NCI-H446 treated with DMSO at 0.1 percent for 48 hours (cell line): ENCODE measurements at places on chromosomes 7 and 10.

- no peak for DNase-seq
Observed at GRCh38 chr10:24156686-24157085, 52.3 kb upstream of the KIAA1217 start.

- DNase-seq, result no peak
Observed at GRCh38 chr10:88489107-88489506, 94.0 kb downstream of the RNLS start.

DNA sequence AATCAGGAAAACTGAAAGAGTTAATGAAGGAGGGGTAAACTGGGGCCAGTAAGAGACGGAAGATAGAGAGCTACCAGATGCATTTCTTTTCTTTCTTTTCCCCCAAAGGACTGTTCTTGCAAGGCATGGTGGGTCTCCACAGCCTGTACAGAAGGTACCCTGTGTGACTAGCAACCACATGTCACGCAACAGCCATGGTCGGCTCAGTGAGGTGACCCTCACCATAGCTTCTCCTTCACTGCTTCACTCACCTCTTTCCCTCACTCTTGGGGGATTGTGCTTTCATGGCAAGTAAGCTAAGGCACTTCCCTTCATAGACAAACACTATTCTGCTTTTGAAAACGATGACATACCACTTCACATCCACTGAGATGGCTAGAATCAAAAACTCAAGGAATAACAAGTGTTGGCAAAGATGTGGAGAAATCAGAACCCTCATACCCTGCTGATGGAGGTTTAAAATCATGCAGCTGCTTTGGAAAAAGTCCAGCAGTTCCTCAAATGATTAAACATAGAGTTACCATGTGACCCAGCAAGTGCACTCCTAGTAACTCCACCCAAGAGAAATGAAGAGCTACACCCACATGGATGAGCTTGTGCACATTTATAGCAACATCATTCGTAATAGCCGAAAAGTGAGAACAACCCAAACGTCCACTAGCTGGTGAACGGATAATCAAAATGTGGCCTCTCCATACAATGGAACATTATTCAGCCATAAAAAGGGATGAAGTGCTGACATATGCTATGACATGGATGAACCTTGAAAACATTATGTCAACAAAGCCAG lies 3.8 kb upstream of the INSIG1 start:
- DNase-seq, result no peak

GRCh38 chr7:29809533-29810155 lies 3.3 kb downstream of the WIPF3 start:
- no peak for DNase-seq

DNA sequence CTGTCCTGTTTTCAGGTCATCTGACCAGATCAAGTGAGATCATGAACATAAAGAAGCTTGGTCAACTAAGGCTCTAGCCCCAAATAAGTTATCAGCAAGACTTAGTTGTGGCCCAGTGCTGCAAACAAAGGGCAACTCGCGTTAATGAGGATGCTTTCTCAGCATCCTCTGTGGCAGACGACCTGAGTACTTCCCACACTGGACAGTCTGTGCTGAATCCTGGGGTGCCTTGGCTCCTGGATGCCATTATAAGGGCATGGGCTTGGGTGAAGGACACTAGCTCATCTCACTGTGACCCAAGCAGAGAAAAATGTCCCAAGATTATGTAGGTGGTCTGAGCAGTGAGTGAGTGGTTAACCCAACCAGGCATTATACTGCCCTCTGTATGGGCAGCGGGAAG lies 13.9 kb downstream of the CPA5 start:
- no peak for DNase-seq

DNA sequence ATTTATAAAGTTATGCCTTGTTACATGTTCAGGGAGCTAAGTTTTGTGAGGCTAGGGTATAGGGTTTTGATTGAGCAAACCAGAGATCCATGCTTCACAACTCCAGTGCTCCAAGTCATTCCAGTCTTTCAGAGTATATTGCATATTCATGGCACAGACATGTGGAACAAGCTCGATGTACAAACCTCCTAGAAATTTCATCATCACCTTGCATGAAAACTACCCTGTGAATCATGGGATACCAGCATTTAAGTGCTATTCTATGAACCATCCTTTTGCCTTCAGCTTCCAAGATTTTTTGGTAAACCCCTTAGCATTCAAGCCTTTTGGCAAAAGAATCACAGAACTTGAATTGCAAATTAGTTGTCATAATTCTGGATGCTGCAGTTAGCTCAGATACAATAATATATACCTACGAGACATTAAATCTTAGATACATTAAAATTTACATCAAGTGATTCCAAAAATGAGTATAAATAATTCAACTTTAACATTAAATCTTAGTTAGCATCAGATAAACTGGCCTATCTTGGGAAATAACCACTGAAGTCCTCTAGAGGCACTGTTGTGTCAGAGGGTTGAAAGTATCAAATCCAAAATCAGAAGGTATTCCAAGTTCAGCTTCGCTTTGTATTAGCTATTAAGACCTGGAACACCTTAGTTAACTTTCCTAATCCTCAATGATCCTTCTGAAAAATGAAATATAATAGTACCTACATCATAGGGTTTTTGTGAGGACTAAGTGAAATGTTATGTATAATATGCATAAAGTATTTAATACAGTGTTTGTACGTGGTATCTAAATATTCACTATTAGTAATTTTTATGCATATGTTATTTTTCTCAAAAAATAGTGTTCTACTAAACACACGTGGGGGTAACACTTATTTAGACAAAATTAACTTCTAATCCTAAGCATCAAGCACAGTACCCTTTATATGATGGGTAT lies 55.5 kb upstream of the CABCOCO1 start:
- DNase-seq, result no peak

DNA sequence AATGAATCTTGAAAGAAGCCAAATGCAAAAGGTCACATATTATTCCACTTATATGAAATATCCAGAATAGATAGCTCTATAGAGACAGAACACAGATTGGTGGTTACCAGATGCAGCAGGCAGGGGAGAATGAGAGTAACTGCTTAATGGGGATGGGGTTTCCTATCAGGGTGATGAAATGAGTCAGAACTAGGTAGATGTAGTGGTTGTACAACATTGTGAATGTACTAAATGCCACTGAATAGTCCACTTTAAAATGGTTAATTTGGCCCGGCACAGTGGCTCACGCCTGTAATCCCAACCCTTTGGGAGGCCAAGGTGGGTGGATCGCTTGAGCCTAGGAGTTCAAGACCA lies 9.4 kb upstream of the SLC25A28 start:
- no peak for DNase-seq

DNA sequence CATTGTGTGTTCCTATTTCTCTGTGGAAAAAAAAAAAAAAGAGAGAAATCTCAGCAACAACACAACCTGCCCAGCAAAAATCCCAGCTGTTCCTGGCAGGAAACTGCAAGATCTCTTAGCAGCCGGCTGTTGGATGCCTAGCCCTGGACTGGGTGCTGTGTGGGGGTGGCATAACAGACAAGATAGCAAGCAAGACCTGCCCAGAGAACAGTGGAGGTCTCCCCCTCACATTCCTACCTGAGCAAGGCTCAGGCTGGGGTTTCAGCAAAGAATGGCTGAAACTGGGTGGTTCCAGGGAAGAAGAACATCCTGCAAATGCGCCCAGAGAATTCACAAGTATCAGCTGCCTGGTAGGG lies 248.8 kb upstream of the ZMIZ1 start:
- no peak for DNase-seq

DNA sequence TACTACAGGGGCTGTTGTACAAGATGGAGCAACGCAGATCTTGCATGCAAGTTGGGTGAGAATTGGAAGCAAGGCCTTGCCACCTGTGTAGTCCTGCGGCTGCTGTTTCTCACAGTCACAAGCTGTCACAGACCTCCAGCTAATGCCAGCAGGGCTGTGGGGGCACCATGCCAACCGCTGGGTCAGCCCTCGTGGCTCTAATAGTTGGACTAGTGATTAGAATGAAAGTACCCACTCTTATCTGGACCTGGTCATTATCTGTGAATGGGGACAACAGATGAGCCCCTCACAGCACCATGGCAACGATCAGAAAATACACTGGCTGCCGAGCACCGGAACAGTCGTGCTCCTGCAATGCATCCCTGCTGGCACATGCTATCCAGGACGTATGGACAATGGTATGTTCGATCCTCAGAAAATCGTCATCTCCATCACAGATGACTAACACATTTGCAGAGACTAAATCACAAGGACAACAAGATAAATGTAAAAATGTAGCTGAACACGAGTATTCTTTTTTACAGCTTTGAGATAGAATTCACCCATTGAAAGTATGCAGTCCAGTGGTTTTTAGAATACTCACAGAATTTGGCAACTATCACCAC lies 80.4 kb upstream of the CALN1 start:
- no peak for DNase-seq

DNA sequence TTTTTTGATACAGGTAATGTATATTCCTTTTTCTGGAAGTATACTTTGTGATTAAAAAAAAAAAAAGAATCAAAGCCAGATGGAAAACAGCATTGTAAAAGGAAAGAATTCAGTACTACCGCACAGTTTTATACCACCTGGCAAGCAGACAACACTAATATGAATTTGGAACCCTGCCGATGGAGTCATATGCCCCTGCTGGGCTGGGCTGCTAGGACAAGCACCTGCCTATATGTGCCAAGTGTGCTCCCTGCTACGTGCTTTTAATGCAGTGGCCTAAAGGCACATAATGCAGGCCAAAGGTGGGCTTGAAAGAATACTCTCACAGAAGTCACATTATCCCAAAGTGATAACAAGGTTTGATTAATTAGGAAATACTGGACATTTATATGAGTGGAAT lies 29.8 kb upstream of the WAC start:
- DNase-seq, result peak; percentile 17

DNA sequence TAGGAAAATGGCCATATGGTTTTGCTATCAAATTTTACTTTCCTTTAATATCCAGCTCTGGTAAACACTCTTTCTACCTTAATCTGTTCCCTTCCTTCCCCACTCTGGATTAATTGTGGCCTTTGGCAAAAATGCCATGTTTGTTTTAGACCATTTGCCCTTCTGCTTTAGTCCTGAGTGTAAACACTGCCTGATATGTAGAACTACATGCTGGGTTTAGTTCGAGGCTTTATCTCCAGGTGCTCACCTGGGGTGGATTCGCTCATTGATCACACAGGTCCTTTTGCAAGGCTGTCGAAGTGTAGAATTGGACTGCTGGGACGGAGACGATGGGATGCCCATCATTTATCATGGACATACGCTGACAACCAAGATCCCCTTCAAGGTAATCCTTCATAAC lies 94.1 kb downstream of the NOC3L start:
- no peak for DNase-seq

DNA sequence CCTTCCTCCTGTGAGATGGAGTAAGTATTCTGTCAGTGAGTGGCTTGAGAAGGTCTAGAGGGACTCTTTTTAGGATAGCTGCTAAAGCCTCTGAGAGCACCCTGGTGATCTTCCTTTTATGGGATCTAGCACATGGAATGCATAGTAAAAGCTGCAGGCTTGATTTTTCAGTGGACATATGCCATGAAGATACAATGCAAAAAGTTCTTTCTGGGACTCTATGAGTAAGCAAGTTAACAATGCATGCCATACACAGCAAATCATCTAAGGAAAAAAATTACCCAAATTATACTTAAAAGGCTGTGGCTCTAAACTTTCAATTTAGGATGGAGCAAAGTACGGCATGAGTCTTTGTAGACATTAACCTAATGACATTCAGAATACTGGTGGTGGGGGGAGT lies 154.5 kb downstream of the SGMS1 start:
- DNase-seq, result no peak

GRCh38 chr7:159070431-159071148 lies 74.1 kb downstream of the VIPR2 start:
- DNase-seq, result no peak

DNA sequence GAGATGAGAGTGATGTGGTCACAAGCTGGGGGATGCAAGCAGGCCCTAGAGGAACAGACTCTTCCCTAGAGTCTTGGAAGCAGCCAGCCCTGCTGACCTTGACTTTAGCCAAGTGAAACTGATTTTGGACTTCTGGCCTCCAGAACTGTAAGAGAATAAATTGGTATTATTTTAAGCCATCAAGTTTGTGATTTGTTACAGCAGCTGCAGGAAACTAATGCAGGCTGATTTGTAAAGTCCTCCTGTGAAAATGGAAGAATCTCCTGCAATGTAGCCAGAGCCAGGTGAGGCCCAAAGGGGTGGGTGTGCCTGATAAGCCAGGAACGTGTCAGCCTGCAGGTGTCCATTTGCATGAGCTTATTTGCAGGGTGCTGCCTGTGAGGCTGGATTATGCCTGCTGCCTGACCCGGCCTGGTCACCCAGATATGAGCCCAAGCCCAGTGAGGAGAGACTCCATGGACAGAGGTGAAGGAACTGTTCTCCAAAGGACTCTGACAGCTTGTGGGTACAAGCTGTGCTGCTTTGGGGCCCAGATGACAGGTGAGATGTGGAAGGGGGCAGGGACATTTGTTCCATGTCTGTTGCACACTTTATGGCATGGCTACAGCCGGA lies 24.6 kb upstream of the PLEKHA1 start:
- DNase-seq, result no peak

GRCh38 chr10:110764793-110765512 lies 106.8 kb upstream of the PDCD4 start:
- no peak for DNase-seq

DNA sequence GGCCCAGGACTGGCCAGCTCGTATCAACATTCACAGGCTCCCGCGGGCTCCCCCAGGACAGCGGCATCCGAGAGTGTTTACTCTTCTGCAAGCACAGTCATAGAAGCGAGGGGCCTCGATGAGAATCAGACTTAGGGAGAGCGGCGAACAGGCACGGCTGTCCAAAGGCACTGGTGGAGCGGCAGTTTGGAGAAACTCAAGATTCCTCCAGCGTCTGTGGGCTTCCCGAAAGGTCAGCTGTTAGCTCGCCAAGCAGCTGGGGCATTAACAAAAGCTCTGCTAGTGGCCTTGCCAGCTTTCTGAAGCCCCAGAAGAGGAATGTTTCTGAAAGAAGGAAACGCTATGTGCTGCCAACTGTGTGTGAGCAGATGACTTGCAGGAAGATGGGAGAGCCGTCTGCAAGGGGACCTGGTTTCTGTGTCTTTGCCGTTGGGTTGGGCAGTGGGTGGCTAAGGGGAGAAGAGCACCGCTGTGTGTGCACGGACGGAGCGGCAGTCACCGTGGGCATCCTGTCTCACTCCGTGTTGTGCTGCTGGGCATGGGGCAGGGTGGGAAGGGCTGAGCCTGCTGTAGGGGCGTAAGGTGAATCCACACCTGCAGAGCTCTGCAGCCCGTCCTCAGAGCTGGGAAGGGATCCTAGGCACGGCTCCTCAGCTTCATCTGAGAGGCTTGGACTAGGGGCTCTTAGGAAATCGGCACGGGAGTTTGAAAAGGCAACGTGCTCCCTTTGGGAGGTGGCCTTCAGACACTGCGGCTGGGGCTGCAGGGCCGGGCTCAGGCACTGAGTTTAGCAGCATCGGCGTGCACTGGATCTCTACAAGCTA lies 42.1 kb downstream of the AMZ1 start:
- DNase-seq, result no peak

DNA sequence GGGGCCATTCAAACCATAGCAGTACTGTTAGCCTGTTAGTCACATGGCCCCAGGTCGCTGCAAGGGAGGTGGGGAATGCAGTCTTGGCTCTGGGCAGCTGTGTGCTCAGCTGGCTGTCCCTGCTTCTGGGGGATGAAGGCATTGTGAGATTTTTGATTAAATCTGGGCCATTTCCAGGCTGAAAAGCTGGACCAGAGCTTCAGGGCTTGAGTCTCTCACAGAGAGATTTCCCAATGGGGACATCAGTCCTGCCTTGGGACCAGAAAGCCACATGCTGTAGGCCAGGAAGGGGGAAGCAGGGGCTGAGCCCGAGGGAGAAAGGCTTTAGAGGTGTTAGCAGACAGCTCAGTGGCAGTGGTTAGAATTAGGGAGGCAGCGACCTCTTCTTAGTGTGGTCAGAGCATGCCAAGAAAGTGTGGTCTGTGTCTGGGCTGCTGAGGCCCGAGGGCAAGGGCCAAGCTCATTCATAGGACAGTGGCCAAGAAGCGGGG lies 33.6 kb downstream of the PALD1 start:
- DNase-seq, result no peak

GRCh38 chr10:132833421-132834111 lies 47.6 kb upstream of the NKX6-2 start:
- no peak for DNase-seq
